ENCODE measurements at places on chromosomes 2 and 18. TPM values are rescaled to one million over a fixed set of nuclear protein-coding genes. Genes with fewer than 3 reads are reported as not detected.

Gene SLC9A4
- not detected for total RNA-seq

Gene EPB41L3
- 0.02 TPM for total RNA-seq

Gene STK17B
- 9.5 TPM for total RNA-seq

Gene FAM237A
- not detected for total RNA-seq

Gene SERPINE2
- 139 TPM for total RNA-seq

Gene LCT
- total RNA-seq, result 0.03 TPM

Gene SNRPD1
- total RNA-seq, result 166 TPM

Gene POTEF
- total RNA-seq, result not detected

Measured in A549 treated with AZD2906 at 1 μM for 4 hours (cell line).